ENCODE measurements at places on chromosomes 6 and 20.

DNA sequence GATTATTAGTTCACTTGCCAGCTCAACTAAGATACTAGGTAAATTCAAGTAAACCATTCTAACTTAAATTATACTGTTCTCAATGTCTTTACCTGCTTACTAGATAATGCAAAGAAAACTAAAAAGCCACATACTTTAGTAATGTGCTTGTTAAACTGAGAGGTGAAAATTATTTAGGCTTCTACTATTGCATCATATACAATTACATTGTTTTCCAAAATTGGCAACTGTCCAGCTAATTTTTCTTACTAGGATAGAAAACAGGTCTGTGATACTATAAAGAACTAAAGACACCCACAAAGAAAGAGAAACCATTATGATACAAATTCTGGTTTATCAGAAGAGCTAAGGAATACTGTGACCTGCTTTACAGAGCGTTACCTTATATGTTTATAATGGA lies 45.6 kb upstream of the ALDH8A1 start:
- DNase-seq, result no peak

DNA sequence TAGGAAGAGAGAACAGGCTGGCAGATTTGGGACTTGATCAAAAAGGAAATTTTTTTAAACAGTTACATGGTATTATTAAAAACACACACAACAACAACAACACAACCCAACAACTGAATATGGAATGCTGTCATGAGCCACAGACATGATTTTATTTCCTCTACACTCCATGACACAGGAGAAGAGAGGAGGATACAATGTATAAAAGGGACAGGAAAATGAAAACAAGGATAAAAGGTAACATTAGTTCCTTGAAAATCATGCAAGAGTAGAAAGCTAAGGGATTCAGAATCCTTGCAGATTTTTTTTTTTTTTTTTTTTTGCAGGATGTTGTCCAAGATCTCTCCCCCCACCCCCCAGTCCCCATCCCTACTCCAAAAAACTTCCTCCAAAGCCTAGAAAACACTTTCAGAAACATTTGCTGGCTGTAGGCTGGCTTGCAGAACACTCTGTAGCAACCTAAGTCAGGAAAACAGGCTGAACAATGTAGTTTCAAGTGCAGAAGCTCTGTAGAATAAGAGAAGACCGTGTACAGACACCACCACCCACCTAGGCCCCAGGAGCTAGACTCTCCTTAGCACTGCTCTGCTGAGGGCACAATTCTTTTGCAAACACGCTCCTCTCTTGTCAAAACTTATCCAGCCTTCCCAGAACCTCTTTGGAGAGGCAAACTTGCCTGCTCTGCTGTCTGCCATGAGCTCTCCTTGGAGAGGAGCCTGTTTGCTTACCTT lies 845 bp downstream of the ZMYND8 start:
- DNase-seq, result no peak

- DNase-seq, result no peak
Observed at GRCh38 chr6:111604259-111605099, 1.2 kb downstream of the TRAF3IP2 start.

- DNase-seq, result no peak
Observed at GRCh38 chr20:17794400-17794799, 94.6 kb downstream of the BANF2 start.

DNA sequence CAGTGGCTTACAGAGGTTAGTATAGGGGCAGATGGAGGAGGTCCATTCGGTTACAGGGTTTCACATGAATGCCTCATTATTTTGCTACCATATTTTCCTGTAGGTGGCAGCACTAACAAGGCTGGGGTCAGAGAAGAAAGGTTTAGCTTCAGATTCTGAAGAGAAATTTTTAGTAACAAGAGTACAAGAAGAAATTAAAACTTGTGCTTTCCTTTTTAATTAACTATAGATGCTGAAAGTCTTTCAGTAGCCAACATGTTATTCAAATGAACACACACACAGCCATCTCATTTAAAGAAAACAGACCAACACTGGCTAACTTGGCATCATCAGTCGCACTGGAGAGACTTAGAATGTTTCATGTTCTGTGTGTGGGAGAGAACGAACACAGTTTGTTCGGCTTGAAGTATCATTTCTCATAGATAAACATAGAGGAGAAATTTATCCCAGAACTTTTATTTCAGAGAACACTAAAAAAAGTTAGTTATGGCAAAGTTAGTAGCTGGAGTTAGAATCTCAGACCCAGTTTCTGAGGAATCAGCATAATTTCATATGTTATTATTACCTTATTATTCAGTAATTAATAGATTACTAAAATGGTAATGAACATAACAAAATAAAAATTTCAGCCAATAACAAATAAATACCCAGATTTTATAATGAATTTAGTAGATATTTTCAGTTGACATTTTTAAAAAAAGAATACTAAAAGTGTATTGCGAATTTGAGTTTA lies 314.0 kb upstream of the RSPO3 start:
- peak; percentile 53 for DNase-seq

DNA sequence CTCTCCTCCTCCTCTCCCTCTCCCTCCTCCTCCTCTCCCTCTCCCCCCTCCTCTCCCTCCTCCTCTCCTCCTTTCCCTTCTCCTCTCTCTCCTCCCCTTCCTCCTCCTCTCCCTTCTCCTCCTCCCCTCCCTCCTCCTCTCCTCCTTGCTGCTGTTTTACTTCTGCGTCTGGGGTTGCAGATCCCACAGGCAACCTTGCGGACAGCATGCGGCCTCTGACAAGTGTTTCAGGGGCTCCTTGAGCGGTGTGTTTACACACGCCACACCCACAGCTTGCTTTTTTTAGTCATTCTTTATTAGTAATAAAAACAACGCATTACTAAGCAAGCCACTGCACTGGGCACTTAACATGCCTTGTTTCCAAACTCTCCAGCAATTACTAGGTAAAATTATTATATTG lies 81.9 kb downstream of the TFAP2C start:
- no peak for DNase-seq

- DNase-seq, result no peak
Observed at GRCh38 chr6:2984738-2985406, 13.5 kb upstream of the SERPINB6 start.

DNA sequence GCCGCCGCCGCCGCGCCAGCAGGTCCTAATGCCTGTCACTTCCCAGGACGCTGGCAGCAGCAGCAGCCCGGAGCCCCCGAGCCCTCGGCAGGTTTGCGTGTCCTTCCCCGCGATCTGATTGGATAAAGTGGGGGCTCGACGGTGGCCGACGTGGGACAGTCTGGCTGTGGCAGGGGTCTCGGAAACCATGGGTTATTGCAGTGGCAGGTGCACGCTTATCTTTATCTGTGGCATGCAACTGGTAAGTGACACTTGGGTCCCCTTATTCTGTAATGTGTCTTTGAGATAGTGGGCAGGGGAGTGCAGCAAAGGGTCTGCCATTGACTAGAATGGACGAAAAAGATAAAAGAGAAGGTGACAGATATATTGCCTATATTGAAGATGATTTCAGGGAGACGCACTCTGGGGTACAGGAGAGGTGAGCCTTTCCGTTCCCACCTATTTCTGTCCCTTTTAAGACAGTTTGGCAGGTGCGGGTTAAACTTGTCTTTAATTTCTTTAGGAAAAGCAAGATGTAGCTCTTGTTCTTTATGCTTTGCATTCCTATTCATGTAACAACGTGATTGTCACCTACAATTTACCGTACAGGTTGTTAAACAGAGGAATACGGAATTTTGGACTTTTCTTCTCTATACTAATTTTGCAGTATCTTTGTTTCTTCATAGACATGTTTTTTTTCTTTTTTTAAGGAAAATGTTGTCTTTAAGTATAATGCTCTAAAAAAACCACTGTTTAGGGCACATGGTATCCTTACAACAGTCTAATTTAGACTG lies 535 bp downstream of the NKAIN2 start:
- DNase-seq, result peak; percentile 92

DNA sequence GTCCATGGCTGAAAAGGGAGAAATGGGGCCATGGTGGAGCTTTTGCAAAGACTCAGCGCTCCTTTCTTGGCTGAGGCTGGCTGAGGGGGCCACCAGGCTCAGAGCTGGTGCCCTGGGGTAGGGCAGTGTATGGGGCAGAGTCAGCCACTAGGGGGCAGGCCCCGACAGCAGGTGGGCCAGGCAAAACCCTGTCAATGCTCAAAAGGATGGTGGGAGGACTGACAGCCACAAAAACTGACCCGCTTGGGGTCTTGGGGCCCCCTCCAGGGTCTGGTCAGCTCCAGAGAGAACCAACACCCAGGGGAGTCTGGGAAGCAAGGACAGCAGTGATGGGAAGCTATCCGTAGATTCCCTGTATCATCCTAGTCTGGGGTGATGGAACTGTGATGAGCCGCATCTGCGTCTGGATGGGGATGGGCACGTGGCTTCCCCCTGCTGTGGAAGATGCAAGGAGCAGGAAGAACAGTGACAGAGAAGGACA lies 306.9 kb downstream of the DHX35 start:
- no peak for DNase-seq

DNA sequence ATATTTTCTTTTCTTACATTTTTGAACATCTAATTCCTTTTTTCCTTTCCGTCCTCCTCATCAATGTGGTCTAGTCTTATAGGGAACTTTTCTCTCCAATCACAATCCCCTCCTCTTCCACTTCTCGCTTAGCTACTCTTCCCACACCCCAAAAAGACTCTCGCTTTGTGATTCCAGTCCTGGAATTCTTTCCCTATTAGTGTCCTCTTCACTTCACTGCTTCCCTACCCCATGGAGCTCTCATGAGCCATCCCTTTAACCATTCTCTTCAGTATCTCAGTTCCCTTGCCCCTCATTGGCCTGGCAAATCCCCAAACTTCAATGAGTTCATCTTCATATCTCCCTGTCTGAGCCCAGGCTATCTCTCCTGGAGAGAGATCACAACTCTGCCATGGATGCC lies 55.3 kb upstream of the CEP85L start:
- no peak for DNase-seq

GRCh38 chr20:35318502-35319157 lies 26.4 kb upstream of the FAM83C start:
- DNase-seq, result peak; percentile 17

GRCh38 chr20:7379621-7380220 lies 560.5 kb downstream of the HAO1 start:
- DNase-seq, result no peak

- DNase-seq, result no peak
Observed at GRCh38 chr20:47995661-47996060, 210.4 kb upstream of the SULF2 start.

DNA sequence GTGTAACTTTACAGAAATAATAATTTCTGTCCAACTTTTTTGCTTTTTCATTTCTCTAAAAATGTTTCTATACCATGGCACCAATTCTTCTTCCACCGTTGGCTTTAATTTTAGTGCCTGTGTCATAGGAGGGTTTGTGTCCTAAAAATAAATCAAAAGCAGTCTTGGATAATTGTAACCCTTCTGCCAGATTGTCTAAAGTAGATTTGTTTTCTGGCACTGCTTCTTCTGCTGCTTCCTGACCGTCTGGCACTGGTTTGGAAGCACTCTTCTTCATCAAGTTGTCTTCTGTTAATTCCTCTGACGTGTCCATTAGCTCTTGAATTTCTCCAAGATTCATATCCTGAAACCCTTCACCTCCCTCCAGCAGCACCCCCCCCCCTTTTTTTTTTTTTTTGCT lies 33.1 kb downstream of the SCAF8 start:
- no peak for DNase-seq

DNA sequence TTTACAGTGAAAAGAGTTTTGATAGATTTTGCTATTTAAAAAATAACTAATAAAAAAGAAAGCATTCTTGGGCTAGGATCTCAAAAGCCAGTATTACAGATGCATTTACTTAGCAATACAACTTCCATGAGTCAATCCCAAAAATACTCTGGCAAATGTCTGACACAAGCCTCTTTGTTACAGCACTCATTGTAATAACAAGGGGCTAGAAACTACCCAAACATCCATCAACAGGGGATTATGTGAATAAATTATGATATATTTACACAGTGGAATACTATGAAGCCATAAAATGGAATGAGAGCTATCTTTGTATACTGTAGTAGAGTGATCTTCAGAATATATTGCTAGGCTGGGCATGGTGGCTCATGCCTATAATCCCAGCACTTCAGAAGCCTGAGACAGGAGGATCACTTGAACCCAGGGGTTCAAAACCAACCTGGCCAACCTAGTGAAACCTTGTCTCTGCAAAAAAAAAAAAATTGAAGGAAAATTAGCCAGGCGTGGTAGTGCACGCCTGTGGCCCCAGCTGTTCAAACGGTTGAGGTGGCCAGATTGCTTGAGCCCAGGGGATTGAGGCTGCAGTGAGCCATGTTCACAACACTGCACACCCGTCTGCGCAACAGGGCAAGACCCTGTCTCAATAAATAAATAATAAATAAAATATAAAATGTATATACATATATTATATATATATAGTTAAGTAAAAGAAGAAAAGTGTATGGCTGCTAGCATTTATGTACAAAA lies 34.7 kb upstream of the TOP1 start:
- no peak for DNase-seq

- DNase-seq, result no peak
Observed at GRCh38 chr6:57013521-57013926, 33.0 kb upstream of the KIAA1586 start.

DNA sequence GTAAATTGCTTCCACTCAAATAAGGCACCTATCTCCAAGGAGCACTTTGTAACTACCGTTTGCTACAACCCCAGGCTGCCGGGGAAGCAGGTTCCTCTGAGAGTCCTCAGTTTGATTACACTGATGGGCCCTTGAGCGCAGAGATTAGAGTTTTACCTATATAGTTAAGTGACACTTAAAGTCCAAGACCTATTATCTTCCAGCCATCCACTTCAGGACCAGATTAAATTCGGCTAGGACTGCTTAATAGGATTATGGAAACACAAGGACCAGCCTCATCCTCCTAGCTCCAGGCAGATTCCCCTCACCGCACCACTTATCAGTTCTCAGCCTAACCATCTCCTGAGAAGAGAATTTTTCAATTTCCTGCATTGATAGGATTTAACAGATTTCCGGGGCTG lies 64.7 kb upstream of the TIAM2 start:
- no peak for DNase-seq

GRCh38 chr6:152112491-152113261 lies 305.2 kb downstream of the ESR1 start:
- peak; percentile 18 for DNase-seq

DNA sequence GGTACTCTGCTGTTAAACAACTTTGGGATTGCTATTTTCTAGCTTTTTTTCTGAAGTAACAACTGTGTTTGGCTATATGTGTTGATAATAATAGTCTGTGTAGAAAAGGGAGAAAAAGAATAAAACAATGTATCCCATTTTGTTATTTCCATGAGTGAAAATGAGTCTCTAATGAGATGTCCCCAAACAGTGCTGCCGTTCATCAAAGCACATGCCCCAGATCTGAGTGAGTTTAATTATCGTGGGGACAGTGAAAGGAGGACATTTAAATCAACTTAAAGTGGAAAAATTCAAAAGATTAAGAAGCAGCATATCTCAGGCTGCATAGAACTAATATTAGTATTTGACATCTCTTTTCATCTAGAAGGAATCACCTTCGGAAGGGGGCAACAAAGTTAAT lies 59.6 kb downstream of the NCOA7 start:
- DNase-seq, result no peak

GRCh38 chr6:128567029-128567428 lies 46.6 kb upstream of the PTPRK start:
- DNase-seq, result no peak

DNA sequence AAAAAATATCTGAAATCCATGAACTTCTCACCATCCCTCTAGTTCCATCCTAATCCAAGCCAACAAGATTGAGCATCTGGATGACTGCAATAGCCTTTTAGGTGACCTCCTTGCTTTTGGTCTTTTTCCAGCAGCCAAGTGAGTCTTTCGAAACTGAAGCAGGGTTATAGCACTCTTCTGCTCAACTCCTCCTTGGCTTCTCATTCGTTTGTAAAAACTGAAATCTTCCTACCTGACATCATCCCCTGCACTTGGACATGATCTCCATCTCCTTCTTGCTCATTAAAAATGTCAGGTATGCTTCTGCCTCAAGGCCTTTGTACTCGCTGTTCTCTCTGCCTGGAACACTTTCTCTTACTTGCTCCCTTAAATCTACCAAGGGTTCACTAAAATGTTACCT lies 46.0 kb downstream of the STX7 start:
- no peak for DNase-seq

Data from NCI-H774 (cell line).